ENCODE measurements at places on chromosomes 2 and 18. TPM values are rescaled to one million over a fixed set of nuclear protein-coding genes. Genes with fewer than 3 reads are reported as not detected.

Gene SALL3
- not detected for total RNA-seq

Gene NLRC4
- total RNA-seq, result not detected

Gene SNTG2
- 0.86 TPM for total RNA-seq

Gene AOX1
- total RNA-seq, result 8.4 TPM

Gene MYCN
- not detected for total RNA-seq

Gene RAMP1
- total RNA-seq, result 32.4 TPM

Gene MYO3B
- total RNA-seq, result not detected

Gene SFT2D3
- 9.0 TPM for total RNA-seq

Gene EFR3B
- total RNA-seq, result 2.2 TPM

Gene LIMS1
- 53.8 TPM for total RNA-seq

Gene DPP4
- total RNA-seq, result 1.2 TPM

Gene PLEKHH2
- total RNA-seq, result 0.98 TPM

Gene CIB4
- not detected for total RNA-seq

Gene ZSWIM2
- total RNA-seq, result not detected

Gene FZD7
- 10.8 TPM for total RNA-seq

Data from A172 (cell line).